GM23248 (cell line): ENCODE measurements at places on chromosomes 12 and 14. TPM values are rescaled to one million over a fixed set of nuclear protein-coding genes. Genes with fewer than 3 reads are reported as not detected.

DDX47 gene
- 124 and 132 TPM in 2 replicates for total RNA-seq

GZMB gene
- not detected in 2 replicates for total RNA-seq

MSI1 gene
- total RNA-seq, result not detected in 2 replicates

NDRG2 gene
- 2.8 TPM in 1 of 2 replicates, not detected in the other for total RNA-seq

- no peak for DNase-seq
These were observed 41.7 kb downstream of the PPP1R13B start for GRCh38 chr14:103805708-103806107.

- DNase-seq, result no peak
These were observed 88.1 kb upstream of the WSCD2 start for GRCh38 chr12:108040947-108041346.

DNA sequence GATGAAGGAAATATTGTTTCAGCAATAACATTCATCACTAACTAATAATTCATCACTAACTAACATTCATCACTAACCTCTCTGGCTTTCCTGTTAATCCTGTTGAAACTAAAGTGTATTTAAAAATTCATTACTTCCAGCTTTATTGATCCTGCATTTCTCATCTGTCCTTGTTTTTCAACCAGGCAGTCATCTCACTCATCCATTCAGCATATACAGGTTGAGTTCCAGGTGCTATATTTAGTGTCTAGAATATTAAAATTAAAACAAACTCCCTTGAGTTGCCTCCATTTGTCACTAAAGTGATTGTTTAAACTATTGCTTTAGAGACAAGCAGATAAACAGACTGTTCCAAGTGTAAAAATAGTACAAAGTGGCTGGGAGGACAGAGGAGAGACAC, 58.1 kb downstream of the ATXN7L3B start:
- DNase-seq, result no peak
